ENCODE measurements at places on chromosomes 5 and 9. TPM values are rescaled to one million over a fixed set of nuclear protein-coding genes. Genes with fewer than 3 reads are reported as not detected.

The CA9 gene
- total RNA-seq, result 2.2 TPM

The COL27A1 gene
- total RNA-seq, result 2.5 TPM

The UGT3A1 gene
- total RNA-seq, result not detected

The NR4A3 gene
- 1.7 TPM for total RNA-seq

The ARHGEF37 gene
- 22.0 TPM for total RNA-seq

The NTRK2 gene
- total RNA-seq, result 4.9 TPM

The PAEP gene
- total RNA-seq, result not detected
